Kasumi-1 (cell line): ENCODE measurements at places on chromosomes 5 and 9.

GRCh38 chr5:59391576-59391975 is 501.9 kb downstream of the PDE4D start:
- DNase-seq = no peak

- peak; percentile 17 for DNase-seq
Measured at GRCh38 chr9:127214421-127215267, 49.9 kb upstream of the GARNL3 start.

DNA sequence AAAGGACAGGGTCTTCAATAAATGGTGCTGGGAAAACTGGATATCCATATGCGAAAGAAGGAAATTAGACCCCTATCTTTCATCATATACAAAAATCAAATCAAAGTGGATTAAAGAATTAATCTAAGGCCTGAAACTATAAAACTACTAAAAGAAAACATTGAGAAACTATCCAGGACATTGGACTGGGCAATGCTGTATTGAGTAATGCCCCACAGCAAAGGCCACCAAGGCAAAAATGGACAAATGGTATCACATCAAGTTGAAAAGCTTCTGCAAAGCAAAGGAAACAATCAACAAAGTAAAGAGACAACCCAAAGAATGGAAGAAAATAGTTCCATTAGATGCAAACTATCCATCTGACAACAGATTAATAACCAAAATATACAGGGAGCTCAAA is 72.3 kb downstream of the STRBP start:
- DNase-seq = no peak

GRCh38 chr5:141617128-141617527 is 1.7 kb downstream of the DIAPH1 start:
- DNase-seq = no peak

GRCh38 chr5:40570408-40571129 is 109.1 kb upstream of the PTGER4 start:
- DNase-seq = no peak

DNA sequence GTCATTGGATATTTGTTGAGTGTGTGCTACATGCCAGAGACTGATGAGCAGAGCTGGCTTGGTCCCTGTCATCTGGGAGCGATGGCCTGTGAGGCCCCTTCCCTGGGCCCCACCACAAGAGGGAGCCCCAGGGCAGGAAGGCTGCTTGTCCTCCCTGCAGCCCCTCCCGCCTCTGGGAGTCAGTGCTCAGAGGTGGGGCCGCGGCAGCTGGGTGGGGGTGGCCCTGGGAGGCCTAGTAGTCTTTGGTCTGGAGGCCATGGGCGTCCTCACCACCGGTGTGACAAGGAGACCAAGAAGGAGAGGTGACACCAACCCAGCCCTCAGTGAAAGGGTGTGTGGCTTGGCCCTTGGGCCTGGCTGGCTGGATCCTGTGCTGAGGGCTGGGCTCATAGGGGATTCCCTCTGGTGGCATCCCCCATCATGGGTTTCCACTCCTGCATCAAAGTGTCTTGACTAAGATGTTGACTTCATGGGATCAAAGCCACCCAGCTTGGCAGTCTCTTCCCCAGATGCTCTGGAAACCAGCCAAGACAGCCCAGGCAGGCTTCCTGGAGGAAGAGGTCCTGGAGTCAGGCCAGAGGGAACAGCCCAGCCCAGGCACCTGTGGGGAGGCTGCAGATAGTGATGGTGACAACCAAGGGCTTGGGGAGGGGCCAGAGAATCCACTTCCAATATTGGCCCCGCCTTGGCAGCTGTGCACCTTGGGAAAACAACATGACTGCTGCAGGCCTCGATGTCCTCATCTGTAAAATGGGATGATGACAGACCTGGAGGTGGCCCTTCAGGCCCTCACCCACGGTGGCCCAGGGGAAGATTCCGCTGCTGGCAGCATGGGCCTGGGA is 166.7 kb downstream of the GAPVD1 start:
- DNase-seq = peak; percentile 59

DNA sequence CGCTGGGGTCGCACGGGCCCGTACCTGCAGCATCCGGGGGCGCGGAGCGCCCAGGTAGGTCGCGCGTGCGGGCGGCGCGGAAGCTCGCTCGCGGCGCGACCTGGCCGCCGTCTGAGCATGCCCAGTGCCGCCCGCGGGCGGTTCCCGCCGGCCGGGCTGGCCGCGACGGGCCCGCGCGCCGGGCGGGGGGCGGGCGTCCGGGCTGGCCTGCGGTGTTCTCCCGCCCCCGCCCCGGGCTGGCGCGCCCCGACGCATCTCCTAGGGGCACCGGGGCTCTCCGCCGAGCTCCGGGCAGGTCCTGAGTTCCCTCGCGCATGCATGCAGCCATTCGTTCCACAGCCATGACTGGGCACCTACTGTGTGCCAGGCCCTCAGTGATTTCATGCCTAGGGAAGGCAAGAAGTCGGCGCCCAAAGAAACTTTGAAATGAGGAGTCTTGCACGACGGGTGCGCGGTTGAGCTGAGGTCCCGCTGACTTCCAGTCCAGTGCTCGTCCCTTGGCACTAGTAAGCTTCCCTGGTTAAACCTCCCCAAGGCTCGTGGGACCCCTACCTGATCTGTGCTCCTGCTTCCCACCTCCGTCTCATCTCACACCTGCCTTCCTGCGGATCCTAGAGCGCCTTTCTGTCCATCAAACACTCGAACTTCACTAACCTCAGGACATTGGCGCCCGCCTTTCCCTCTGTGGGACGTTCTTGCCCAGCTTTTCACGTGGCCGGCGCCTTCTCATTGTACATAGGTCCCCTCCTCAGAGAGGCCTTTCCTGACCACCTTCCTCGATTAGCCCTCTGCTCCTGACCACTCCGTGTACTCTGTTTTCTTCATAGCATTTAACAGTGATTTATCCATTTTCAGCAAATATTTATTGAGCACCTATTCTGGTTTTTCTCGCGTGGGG is at the start of gene PTPN3:
Gene PTPN3, minus strand, starts transcription at position 113 of the 898 bp plus-strand sequence. CDS start 34,873 bp downstream, outside the sequence.
- DNase-seq = no peak

GRCh38 chr5:68285851-68286611 is 70.5 kb downstream of the PIK3R1 start:
- peak; percentile 74 for DNase-seq

GRCh38 chr9:103798620-103799019 is 295.5 kb upstream of the SMC2 start:
- DNase-seq = peak; percentile 53

DNA sequence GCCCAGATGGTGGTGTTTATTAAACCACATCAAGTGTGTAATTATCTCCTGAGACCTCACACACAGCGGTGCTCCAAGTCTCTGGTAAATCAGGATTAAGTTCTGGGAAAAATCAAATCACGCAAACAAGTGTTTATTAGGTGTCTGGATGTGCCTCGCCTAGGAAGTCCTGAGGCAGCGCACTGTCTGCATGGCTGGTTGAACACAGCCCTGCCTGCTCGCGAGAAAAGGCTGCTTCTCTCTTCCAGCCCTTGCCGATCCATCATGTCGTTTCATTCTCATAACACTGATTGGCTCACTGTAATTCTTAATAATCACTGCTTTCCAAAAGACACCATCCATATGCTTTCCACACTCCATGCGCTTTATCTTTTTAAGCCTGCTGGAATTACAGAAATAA is 229.6 kb upstream of the DAP start:
- no peak for DNase-seq

GRCh38 chr9:116635908-116636307 is 51.2 kb upstream of the TRIM32 start:
- DNase-seq = no peak

DNA sequence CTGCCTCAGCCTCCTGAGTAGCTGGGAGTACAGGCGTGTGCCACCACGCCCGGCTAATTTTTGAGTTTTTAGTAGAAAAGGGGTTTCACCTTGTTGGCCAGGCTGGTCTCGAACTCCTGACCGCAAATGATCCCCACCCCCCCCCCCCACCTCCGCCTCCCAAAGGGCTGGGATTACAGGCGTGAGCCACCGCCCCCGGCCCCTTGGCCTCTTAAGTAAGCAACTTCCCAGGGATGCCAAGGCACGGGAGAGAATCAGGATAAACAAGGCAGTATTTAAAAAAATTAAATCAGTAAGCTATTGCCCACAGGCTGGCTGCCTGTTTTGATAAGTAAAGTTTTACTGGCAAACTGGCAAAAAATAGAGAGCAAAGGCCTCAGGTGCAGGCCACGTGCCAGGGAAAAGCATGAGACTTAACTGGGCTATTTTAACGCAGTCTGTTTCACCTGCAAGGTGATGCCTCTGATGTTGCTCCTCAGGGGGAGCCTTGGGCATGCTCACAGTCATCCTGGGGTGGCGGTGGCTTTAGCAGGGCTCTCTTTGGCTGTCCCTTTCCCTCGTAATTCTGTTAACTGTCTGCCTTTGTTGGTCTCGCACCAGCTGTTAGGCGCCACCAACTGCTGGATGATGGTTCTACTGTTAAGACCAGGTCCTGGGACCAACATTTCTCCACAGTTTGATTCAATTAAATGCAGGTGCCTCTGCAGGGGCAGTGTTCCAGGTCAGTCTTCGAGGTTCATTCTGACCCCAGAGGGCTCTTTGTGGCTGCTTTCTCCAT is 19.4 kb upstream of the RNF130 start:
- peak; percentile 82 for DNase-seq

- no peak for DNase-seq
Measured at GRCh38 chr5:161261668-161262323, 284.7 kb downstream of the GABRB2 start.

- DNase-seq = no peak
Measured at GRCh38 chr9:69499959-69500358, 172.2 kb downstream of the APBA1 start.

DNA sequence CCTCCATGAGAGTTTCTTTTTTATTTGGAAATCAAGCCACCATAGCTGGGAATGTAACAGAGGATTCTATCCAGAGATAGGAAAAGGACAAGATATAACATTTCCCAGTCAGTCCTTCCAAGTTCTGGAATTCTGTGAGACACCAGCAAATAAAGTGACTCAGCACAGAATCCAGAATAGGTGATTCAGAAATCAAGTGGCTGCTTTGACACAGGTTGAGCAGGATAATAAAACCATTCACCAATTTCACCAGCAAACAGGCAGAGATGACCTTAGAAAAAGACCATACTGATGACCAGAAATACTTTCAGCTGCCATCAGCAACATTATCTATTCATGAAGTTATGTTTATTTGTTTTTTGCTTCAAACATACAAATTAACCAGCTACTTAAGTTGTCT is 491.5 kb upstream of the TUSC1 start:
- DNase-seq = no peak

GRCh38 chr5:41048986-41049385 is 22.2 kb downstream of the MROH2B start:
- DNase-seq = no peak

GRCh38 chr5:120778491-120779484 is 314.7 kb downstream of the PRR16 start:
- DNase-seq = no peak
